ENCODE measurements at places on chromosomes 2 and 18.

GRCh38 chr2:9303528-9304225, 97.1 kb downstream of the ASAP2 start:
- DNase-seq, result no peak

GRCh38 chr2:216391401-216391800, 19.1 kb upstream of the MARCHF4 start:
- DNase-seq, result no peak

GRCh38 chr2:238239863-238240756, at the start of gene HES6:
Gene HES6 (minus strand): TSS chr2:238240038. CDS start chr2:238239905, 133 bp downstream.
- DNase-seq, result peak; percentile 64

DNA sequence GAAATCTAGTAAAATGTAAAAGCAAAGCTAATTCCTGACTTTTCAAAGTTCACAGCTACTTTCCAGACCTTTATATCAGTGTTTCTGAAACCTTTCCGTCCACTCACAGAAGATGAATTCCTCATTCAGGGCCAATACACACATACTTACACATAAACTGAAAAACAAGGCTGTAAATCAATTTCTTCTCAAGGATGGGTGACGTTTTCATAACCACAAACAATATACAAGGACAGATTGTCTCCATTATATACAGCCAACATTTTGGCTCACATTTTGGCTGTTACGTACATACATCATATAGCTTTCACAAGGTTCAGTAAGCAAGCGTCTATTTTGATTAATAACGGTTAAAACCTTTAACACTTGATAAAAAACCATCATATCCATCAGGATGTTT, 1.4 kb downstream of the RPRD1A start:
- DNase-seq, result no peak

DNA sequence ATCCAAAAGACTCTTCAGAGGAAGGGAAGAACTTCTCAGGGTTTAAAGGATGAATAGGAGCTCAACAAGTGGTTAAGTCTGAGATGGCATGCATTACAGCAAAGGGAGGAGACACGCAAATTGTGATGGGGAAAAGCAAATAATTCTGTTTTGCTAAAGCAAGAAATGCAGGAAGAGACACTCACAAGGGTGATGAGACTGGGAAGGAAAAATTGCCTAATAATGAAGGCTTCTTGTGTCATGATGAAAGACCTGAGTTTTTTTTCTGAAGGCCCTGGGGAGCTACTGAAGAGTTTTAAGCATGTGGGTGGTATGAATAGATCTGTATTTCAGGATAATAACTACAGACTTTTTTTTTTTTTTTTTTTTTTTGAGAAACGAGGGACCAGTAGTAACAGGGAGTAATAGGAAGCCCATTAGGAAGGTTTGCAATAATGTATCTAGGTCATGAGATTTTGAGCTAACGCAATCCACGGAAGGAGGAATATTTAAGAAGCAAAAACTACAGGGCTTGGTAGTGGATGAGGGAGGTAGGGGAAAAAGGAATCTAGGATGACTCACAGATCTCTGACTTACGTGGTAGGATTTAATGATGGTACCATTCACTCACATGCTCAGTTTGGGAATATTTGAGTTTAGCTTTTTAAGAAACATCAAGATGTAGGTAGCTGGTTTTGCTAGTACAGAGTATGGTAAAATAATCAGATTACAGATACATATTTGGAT, 16.0 kb upstream of the SERPINB3 start:
- no peak for DNase-seq

- DNase-seq, result no peak
Measured at GRCh38 chr2:236211296-236211695, 43.1 kb upstream of the GBX2 start.

DNA sequence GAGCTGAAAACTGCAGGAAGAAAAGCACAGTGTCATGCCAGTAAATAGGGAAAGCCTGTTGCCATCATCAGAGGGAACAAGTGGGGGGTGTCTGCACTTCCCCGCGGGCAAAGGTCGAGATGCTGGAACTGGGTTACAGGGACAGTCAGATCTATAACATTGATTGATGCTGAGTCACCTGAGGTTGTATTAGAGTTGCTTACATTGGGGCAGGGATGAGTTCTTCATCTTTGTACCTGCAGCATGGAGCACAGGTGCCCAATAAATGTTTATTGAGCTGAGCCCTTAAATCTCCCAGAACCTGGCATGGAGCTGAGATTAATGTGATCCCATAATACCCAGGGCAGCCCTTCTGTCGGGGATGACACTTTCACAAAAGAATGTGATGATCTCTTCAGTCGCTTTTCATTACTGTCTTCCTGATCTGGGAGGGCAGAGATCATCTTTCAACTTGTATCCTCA, 5.9 kb upstream of the RNF152 start:
- no peak for DNase-seq

- DNase-seq, result no peak
Measured at GRCh38 chr2:172768401-172768800, 32.8 kb downstream of the RAPGEF4 start.

- no peak for DNase-seq
Measured at GRCh38 chr2:209766613-209767012, 5.0 kb upstream of the UNC80 start.

DNA sequence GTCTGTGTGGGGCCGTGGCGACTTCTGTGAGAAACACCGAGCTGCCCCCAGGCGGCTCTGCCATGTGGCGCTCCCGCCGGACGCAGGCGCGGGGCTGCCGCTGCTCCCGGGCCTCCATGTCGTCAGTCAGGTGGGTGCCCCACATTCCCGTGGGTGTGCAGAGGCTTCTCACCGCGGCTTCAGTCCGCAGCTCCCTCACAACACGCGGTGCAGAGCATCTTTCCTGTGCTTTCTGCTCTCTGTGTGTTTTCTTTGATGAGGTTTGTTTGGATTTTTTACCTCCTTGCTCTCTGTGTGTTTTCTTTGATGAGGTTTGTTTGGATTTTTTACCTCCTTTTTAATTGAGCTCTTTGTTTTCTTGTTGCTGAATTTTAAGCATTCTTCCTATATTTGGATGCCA, 13.0 kb downstream of the AQP12A start:
- peak; percentile 10 for DNase-seq

GRCh38 chr18:7221424-7222155, 9.3 kb upstream of the LRRC30 start:
- DNase-seq, result no peak

- no peak for DNase-seq
Measured at GRCh38 chr2:113190871-113191270, 17.1 kb downstream of the PSD4 start.

GRCh38 chr18:75406491-75407445, 20.7 kb downstream of the SMIM21 start:
- DNase-seq, result no peak

DNA sequence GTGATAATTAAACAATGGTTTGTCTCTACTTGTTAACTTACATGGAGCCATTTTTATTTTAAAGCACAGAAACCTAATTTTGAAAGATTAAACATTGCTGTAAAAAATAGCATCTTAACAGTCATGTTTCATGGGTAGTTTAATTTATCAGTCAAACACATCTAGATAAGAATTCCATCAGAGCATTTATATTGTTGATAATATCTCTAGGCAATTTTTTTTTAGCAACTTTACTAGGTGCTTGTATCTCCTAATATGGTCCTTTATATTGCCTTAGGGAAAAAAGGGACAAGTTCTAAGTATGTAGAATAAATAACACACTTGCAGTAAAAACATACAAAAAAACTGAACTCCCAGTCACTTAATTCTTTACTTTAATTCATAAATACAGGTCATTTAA, 863 bp downstream of the CSRNP3 start:
- no peak for DNase-seq

- no peak for DNase-seq
Measured at GRCh38 chr2:238754259-238754658, 93.6 kb upstream of the TWIST2 start.

DNA sequence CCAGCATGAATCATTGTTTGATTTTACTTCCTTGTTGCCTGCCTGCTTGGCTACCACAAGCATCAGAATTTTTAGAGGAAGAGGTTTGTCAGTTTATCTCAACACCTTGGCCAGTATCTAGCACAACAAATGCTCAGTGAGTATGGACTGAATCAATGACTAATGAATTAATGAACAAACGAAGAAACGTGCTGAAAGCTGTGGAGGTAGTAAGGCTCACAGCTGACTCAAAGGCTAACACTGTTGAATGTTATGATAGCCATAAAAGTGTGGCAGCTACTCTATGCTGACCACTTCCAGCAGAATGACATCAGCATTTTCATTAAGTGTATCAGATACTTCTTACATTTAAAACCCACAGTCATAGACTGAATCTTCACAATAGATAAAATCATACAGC, 543.4 kb downstream of the IRS1 start:
- DNase-seq, result no peak

- DNase-seq, result no peak
Measured at GRCh38 chr2:817336-818015, 133.2 kb upstream of the SNTG2 start.

GRCh38 chr2:168524005-168524404, 67.9 kb downstream of the CERS6 start:
- no peak for DNase-seq
